ENCODE measurements at places on chromosomes 6 and 20. TPM values are rescaled to one million over a fixed set of nuclear protein-coding genes. Genes with fewer than 3 reads are reported as not detected.

The SLC22A7 gene
- not detected for total RNA-seq

The NFATC2 gene
- total RNA-seq = not detected

The MYL9 gene
- total RNA-seq = 149 TPM

The KIAA0408 gene
- 1.4 TPM for total RNA-seq

The OLIG3 gene
- total RNA-seq = not detected

The COX7A2 gene
- total RNA-seq = 285 TPM

The APOBEC2 gene
- not detected for total RNA-seq

The XKR7 gene
- not detected for total RNA-seq
